ENCODE measurements at places on chromosomes 1 and 21.
A peak's percentile ranks its signal among the peaks of the same experiment; 100 is the strongest.

DNA sequence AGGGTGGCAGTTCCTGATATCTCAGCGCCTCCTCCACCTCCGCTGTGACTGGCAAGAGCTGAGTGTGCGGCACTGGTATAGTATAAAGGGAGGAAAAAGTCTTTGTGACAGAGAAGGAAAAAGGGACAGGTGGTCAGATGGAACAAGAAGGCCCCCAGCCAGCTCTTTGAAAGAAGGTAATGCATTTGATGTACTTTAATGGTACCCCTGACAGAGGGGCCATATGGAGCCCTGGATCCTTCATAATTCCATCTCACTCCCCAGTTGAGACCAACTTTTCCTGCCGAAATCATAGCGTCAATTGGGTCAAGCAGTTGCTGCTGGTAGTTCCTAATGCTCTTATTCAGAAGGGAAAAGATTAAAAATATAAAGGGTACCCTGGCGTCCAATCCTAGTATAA lies 198.2 kb downstream of the ZNF326 start:
- no peak for DNase-seq

- DNase-seq: no peak
Observed at GRCh38 chr1:76577525-76578185, 289.6 kb upstream of the ST6GALNAC5 start.

- no peak for DNase-seq
Observed at GRCh38 chr1:217048104-217048707, 325.0 kb upstream of the ESRRG start.

DNA sequence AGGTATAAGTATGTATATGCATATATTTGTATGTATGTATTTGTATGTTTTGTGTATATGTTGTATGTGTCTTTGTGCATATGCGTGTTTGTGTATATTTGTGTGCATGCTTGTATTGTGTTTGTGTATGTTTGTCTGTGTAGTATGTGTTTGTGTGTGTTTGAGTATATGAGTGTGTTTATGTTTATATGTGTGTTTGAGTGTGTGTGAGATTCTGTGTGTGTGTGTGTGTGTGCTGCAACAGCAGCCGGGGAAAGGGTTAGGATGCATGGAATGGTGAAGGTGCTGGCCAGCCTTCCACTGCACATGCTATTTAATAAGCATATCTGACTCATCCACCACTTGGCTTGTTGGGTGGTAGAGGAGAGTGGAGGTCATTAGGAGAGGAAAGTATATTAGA lies 46.6 kb upstream of the RAB4A start:
- no peak for DNase-seq

DNA sequence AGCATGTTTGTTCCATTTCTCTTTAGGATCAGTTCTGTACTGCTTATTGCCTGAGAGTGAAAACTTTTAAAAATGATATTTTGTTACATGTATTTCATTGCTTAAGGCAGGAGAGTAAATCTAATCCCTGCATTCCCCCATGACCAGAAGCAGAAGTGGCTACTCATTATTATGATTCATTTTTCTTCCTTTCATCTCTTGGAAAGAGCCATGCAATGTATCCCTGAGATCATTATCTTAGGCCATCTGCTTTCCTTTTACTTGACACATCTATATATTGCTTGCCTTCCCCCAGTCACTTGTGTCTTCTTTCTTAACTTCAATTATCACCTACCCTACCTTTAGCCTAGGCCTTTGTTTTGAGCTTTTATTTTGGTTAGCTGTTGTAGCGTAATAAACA lies 430.4 kb upstream of the CHRM3 start:
- DNase-seq: no peak

GRCh38 chr1:6393400-6394187 lies at the start of gene ACOT7:
TSS of gene ACOT7 (minus strand) at chr1:6393767. CDS start at chr1:6393399, 368 bp downstream.
- peak; percentile 87 for DNase-seq

- DNase-seq: no peak
Observed at GRCh38 chr1:214377886-214378285, 96.9 kb downstream of the SMYD2 start.

GRCh38 chr1:236417336-236417735 lies 23.2 kb downstream of the EDARADD start:
- no peak for DNase-seq

- DNase-seq: no peak
Observed at GRCh38 chr21:31656199-31657095, 3.0 kb upstream of the SOD1 start.

DNA sequence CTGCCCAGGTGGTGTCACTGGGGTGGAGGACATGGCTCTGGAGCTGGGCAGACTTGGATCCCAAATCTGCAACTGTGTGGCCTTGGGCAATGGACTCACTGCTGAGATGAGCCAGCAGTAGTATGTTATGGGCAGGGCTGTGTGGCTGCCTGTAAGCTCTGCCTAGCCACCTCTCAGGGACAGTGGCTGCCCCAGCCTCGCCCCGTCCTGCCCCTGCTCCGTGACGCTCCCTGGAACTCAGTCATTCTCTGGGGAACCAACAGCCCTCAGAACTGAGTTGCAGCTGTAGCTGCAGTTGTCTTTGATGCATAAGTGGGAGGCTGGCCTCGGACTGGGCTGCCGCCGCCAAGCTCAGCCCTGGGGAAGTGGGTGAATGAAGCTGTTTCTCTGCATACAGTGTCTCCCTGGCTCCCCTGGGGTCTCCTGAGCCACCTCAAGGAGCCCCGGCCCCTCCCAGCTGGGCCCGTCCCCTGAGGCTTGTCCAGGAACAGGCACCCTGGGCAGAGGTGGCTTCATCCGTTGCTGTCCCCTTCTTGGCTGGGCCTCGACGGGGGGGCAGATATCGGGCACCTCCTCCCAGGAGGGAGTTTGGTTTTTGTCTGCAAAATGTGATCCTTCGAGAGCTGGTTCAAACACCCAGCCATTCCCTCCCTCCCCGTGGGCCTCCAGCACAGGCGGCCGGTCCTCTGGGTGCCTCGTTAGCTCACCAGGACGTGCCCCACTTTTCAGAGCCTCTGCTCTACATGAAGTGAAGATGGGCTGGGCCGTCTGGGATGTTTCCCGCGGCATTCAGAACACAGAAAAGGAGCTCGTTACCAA lies 26.2 kb upstream of the PLCH2 start:
- DNase-seq: no peak

DNA sequence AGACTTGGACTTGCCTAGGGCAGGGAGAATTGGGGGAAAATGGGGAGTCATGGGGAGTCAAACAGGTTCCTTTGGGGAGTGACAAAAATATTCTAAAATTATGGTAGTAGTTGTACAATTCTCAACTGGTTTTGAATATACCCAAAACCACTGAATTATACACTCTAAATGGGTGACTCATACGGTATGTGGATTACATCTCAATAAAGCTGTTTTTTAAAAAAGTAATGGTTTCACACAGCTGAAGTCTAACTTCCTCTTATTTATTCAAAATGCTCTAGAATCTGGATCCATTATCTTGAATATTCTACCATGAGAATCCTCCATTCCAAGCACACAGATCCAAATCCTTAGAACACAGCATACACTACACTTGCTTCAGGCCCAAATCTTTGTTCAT lies 11.1 kb downstream of the EIF4G3 start:
- DNase-seq: no peak

GRCh38 chr1:218171302-218171893 lies 113.7 kb upstream of the RRP15 start:
- no peak for DNase-seq

DNA sequence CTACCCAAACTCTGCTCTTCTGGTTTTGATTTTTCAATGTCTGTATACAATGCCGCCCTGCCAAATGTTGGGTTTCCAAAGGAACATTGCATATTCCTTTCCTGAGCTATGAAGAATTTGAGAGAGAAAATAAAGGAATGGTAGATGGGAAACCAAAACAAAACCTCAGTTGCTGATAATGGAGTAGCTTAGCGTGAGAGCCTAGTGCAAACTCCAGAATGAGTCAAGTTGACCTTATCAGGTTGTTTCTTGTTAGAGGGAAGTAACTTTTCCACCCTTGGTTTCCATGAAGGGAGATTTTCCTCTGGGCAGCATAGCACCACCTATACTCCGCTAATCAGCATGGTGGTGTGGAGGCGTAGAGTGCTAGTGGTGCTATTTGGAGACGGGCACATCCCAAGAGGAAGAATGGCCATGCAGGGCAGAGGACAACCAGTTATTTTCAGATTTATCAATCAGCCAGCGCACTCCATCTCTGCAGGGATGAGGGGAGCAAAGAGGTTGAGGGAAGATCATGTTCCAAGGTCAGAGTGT lies 51.6 kb downstream of the BACH1 start:
- no peak for DNase-seq

- no peak for DNase-seq
Observed at GRCh38 chr1:179264507-179264906, 29.1 kb upstream of the SOAT1 start.

- peak; percentile 27 for DNase-seq
Observed at GRCh38 chr1:20184997-20185833, 681 bp upstream of the UBXN10 start.

GRCh38 chr21:39712976-39713375 lies 32.0 kb upstream of the IGSF5 start:
- DNase-seq: no peak

GRCh38 chr1:220797553-220797952 lies 10.8 kb downstream of the MTARC1 start:
- no peak for DNase-seq

DNA sequence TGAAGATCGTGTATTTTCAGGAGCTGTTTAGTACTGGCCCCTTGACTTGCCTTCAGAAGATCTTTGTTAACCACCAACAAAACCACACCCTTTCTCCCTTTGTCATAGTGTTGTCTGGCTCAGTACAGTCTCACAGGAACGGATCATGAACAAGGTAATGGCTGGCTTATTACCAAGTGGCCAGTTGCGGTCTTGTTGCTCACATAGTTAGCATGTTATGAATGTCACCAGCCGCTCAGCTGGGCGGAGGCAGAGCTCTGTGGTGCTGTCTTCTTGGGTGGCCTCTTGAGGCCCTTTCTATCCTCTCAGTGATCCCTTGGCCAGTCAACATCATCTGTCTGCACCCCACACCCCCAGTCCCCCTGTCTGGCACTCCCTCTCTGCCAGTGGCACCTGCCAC lies 21.4 kb downstream of the CNIH3 start:
- no peak for DNase-seq

GRCh38 chr1:24900486-24900849 lies 29.6 kb downstream of the RUNX3 start:
- no peak for DNase-seq

GRCh38 chr1:157521056-157521455 lies 31.3 kb downstream of the FCRL5 start:
- DNase-seq: no peak

DNA sequence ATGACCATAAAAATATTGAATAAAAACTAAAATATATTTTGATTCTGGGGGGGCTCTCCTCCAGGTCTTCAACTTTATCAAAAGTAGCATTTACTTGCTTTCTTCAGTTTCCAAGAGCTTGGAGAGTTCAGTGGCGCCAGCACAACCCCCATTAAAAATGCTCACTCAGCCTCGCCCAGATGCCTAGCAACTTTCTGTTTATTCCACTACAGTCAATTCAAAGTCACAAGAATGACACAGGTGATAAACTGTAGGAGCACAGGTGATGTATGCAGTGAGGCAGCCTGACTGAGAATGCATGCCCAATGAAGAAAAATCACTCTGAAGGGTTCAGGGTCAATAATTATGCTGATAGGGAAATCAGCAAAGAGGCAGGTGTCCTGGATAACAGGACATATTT lies 159.4 kb upstream of the ATP1B1 start:
- no peak for DNase-seq

GRCh38 chr1:201229771-201230635 lies 39.4 kb downstream of the IGFN1 start:
- no peak for DNase-seq

DNA sequence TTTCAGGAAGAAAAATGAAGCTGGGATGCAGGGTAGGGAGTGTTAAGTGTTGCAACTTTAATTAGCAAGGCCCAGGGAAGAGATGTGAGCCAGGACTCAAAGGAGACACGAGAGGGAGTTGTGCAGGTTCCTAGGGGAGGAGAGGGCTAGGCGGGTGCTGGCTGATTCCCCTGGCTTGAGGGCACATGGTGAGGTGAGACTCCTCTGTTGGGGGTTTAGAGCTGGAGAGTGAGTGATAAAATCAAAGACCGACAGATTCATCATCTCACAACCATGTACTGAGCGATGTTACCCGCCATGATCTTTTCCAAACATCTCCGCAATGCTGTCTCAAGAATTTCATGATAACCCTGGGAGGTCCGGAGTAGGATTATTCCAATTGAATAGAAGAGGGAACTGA lies 161.8 kb upstream of the CSF3R start:
- no peak for DNase-seq

DNA sequence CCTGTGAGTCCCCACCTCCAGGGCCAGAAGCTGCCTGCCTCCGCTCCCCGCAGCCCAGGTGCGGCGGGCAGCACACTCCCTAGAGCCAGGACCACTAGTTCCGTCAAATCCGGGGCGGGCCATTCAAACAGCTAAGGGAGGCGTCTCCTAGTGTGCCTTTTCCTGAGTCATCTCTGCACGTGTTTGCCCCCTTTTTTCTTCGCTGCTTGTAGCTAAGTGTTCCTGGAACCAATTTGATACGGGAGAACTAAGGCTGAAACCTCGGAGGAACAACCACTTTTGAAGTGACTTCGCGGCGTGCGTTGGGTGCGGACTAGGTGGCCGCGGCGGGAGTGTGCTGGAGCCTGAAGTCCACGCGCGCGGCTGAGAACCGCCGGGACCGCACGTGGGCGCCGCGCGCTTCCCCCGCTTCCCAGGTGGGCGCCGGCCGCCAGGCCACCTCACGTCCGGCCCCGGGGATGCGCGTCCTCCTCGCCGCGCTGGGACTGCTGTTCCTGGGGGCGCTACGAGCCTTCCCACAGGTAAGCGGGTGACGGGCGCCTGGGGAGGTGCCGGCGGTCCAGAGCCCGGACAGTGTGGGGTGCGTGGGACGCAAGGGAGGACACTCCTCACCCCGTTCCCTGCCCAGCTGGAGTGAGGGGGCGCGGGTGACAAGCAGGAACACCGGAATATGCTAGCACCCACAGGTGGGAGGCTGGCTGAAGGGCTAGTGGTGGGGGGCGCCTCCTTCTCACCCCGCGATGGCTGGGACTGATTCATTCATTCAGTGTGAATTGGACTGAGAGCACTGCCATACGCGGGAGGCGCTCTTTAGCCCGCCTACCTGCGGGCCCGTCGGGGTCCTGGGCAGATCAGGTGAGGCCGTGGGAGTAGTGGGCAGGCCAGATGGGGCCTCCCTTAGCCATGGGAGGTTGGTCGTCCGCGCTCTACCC lies at the start of gene TNFRSF8:
Gene TNFRSF8, plus strand, starts transcription at position 163 of the 932 bp plus-strand sequence. Its CDS starts 296 bp downstream, at position 459.
- DNase-seq: no peak
